Naive B cell (primary cell): ENCODE measurements at places on chromosomes 7 and 10.

- no peak for DNase-seq
These were observed 28.2 kb downstream of the TSPAN15 start for GRCh38 chr10:69479240-69480067.

DNA sequence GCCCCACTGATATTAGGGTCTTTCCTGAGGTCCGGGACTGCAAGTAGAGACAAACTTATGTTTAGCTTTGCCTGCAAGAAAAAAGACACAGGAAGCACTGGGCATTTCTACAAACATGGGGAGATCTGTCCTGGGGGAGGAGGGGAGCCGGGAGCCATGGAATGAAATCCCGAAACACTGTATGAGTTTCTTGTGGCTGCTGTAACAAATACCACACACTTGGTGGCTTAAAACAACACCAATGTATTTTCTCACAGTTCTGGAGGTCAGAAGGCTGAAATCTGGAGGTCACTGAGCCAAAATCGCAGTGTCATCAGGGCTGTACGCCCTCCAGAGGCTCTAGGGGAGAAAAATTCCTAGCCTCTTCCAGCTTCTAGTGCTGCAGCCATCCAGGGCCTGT lies 114.0 kb upstream of the CHST15 start:
- no peak for DNase-seq

- DNase-seq: no peak
These were observed 129.8 kb downstream of the EGFR start for GRCh38 chr7:55148571-55148970.

DNA sequence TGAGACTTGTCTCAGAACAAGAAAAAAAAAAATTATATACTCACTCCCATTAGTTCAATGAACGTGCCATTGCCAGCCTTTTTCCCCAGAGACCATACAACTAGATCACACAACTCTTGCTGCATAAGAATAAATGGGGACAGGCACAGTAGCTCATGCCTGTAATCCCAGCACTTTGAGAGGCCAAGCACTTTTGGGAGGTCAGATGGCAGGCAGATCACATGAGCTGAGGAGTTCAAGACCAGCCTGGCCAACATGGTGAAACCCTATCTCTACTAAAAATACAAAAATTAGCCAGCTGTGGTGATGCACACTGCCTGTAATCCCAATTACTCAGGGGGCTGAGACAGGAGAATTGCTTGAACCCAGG lies 13.6 kb downstream of the PDLIM1 start:
- no peak for DNase-seq

DNA sequence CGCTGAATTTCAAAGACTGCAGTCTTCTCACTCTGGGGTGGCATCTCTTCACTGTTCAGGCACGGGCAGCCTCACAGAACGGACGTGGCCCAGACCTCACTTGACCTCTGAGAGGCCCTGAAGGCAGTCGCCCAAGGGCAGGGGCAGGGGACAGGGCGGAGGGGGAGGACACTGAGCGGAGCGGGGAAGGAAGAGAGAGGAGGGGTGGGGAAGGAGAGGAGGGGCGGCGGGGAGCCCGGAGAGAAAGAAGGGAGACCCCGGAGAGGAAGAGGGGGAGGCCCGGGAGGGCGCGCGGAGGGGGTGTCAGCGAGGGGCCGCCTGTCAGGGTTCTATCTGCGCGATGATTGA lies 58.7 kb upstream of the COMTD1 start:
- DNase-seq: no peak

DNA sequence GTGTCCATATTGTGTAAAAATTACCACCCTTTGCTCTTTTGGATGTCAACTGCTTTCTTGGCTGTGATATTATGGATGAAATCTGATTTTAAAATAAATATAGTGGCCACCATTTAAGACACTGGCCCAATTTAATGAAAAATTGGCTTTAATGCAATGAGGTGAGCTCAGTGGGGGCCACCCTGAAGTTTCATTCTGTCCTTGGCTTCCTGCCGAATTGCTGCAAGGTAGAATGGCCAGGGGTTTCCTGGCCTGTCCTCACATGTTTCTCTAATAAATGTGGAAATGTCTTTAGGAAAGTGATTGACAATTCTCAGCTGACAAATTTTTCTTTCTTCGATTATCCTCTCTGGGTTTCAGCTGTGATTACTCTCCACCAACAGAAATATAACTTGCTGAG lies 36.0 kb downstream of the DYNC1I1 start:
- no peak for DNase-seq

DNA sequence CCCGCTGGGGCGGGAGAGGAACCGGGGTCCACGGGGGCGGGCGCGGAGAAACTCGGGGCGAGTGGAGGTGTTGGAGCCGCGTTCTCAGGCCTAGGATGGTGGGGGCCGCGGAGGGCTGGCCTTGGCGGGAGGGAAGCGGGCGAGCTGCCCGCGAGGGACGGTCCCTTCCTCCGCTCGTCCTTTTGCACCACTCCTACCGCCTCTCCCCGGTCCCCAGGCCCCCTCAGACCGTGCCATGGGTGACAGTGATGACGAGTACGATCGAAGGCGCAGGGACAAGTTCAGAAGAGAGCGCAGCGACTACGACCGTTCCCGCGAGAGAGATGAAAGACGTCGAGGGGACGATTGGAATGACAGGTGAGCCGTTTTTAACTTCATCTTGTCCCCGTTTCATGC lies 451 bp downstream of the SRRT start:
- DNase-seq: no peak

DNA sequence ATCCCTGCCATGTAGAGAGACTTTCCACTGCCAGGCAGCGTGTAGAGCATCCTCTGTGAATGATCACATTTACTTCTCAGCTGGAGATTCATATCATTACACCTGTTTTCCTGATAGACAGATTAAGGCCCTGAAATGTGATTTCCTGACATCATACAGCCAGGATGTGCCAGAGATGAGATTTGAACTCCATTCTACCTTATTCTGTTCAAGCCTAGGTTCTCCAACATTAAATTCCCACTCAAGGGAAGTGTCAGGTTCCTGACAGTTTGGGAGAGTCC lies 482.1 kb downstream of the RPS24 start:
- no peak for DNase-seq

DNA sequence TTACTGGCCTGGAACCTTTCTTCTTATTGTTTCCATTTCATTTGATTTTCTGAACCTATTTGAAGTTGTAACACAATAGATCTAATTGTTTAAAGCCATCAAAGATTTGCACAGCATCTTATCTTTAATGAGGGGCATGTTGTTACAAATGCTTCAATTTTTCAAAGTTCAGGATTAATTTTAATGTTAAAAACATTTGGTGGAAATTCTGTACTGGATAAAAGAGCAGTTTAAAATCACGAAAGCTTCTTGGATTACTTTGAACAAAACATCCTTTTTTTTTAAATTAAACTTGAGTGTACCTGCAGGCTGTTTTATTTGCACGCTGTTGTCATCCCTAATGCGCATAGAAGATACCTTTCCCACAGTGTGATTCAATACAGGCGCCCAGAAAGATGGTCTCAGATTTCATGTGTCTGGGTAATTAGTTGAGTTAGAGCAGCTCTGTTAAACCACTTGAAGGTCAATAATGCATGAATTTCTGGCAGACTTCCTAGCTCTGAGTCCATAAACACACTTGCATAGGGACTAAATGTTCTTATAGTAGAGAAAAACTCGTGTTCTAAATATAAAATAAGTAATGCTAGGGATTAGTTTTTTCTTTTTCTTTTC lies 29.3 kb upstream of the DDX50 start:
- DNase-seq: no peak

DNA sequence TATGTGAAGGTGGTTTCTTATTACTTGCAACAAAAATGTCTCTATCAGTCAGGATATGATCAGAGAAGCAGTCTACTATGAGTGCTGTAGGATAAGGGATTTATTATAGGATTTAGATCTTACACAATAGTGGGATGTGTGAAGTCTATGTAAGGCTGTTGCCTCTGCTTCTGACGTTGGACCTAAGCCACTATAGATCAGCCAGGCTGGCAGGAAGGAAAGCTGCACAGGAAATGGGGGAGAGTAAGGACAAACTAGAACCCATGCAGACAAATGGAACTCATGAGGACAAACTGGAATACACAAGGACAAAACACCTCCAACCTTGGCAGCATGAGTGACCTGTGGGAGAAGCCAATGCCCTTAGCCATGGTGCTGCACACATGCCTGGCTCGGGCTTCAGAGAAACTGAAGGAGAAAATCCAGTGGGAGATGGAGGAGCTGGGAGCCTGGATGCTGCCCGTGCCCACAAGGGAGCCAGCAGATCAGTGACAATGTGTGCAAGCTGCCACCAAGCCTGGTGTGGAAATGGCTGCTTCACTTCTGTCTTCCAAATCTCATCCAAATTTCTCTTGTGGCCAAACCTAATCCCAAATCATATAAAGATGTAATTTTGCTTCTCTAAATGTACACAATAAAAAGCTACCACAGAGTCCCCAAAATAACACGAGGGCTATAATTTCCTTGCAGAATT lies 147.0 kb upstream of the PCGF5 start:
- DNase-seq: no peak

DNA sequence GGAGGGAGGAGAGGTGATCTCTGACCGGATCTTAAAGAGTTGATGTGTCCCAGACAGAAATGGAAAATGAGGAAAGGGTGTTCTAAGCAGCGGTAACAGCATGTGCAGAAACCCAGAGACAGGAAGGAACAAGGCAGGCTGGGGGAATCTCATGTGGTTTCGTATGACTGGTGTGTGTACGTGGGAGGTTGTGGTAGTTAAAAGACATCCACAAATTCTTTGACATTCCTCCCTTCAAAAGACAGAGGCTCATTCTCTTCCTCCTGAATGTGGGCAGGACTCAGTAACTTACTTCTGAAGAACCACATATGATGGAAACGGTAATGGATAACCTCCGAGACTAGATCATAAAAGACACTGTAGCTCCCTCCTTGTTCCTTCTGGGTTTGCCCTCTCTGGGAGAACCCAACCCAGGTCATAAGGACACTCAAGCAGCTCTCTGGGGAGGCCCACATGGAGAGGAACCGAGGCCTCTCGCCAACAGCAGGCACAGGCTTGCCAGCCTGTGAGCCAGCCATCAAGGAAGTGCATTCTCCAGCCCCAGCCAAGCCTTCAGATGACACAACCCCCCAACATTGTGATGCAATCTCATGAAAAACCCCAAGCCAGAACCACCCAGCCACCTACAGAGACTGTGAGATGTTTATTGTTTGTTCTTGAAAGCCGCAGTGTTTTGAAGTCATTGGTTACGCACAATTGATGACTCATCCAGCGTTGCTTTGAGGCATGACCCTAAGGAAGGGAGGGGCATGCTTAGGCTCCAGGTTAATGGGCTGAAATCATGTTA lies 116.0 kb downstream of the SLIT1 start:
- DNase-seq: no peak
